Stimulated activated CD4-positive, alpha-beta T cell treated with anti-CD3 and anti-CD28 coated beads, Interleukin-4, amount 100 ng/mL, for 48 hours (primary cell): ENCODE measurements at places on chromosomes 13 and 19.

GRCh38 chr19:44212866-44213346, 574 bp downstream of the ZNF227 start:
- no peak for DNase-seq

GRCh38 chr19:44722131-44723121, 23.5 kb downstream of the CEACAM16 start:
- no peak for DNase-seq

- DNase-seq: no peak
Measured at GRCh38 chr19:3958836-3959765, 11.8 kb downstream of the DAPK3 start.

- DNase-seq: no peak
Measured at GRCh38 chr13:49342454-49342853, 94.7 kb downstream of the CDADC1 start.

- no peak for DNase-seq
Measured at GRCh38 chr13:110284779-110285484, 22.0 kb downstream of the COL4A1 start.

DNA sequence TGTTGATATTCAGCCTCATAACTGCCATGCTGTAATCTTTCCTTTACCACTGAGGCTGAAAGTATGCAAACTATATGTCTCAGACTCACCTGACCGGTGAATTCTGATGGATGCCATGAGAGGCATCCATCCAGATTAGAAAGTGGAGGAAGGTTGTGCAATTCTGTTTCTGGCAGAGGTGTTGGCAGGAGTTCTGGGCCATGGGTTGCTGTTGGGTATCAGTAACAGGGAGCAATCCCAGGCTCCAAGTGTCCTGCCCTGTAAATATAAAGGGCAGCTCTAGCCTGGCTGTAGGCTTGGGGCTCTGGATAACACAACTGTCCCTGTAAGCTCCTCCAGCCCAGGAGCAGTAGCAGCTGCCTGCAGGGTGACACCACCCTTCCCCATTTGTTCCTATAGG, 77.4 kb upstream of the ABCC4 start:
- no peak for DNase-seq

- DNase-seq: no peak
Measured at GRCh38 chr19:3932931-3933810, at the start of gene NMRK2. Gene NMRK2 (plus strand): TSS chr19:3933069. CDS start chr19:3933672, 603 bp downstream.

GRCh38 chr13:49597043-49597641, 11.8 kb upstream of the RCBTB1 start:
- no peak for DNase-seq

DNA sequence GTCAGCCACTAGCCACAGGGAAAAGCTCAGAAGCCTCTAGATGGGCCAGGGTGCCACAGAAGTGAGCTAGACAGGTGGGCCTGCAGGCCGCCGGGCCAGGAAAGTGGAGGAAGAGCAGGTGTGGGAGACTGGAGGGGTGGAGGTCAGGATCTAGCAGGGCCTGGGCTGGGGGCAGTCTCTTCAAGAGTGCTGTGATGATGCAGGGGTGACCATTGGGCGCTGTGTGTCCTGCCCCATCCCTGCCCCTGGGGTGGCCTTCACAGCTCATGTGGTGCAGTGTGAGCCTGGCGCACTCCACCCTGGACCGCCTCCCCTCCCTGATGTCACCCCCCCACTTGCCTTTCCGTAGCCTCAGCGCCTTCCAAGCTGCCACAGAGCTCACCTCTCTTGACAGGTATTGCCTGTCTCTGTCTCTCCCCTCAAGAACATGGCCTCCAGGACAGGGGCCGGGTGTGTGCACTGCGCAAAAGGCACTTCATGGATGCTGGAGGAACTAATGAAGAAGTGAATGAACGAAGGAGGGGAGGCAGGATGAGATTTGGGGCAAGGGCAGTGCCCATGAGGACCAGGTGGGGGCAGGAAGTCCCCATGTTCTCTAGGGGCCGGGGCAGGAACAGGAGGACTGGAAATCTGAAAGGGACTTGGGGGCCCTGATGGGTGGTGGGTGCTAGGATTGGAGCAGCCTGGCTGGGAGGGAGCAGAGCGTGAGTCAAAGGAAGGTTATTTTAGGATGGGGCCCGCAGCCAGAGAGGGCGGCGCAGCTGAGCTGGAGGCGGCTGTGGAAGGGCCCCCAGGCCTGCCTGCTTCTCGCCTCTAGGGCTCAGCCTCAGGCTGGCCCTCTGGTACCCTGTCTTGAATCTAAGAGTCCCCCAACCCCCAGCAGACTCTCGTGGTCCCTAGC, 6.6 kb downstream of the SSBP4 start:
- no peak for DNase-seq

DNA sequence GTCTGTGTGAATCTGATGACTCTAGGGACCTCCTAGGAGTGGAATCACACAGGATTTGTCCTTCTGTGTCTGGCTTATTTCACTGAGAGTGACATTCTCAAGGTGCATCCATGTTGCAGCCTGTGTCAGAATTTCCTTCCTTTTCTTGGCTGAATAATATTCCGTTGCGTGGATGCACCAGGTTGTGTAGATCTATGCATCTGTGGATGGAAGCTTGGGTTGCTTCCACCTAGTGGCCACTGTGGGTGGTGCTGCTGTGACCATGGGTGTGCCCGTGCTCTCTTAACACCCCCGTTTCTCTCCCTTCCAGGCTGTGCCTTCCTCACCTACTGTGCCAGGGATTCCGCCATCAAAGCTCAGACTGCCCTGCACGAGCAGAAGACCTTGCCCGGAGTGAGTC, 26.2 kb downstream of the CELF5 start:
- DNase-seq: peak; percentile 22

- DNase-seq: no peak
Measured at GRCh38 chr13:105518086-105518485, 1017.4 kb downstream of the EFNB2 start.

DNA sequence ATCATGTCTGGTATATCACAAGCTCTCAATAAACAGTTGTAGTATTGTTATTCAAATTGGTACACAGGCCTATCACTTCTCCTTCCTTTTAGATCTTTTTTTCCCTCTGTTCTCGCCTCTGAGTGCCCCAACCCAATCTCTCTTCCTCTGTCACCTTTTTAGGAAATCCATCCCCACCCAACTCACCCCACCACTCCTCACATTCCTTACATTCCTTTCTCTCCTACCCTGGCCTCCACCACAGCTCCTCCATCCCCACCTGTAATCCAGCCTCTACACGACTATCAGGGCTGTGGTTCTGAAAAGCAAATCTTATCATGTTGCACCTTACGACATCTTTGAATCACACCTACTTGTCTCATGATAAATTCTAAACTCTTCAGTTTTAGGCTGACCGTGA, 545.4 kb upstream of the GPC6 start:
- no peak for DNase-seq

DNA sequence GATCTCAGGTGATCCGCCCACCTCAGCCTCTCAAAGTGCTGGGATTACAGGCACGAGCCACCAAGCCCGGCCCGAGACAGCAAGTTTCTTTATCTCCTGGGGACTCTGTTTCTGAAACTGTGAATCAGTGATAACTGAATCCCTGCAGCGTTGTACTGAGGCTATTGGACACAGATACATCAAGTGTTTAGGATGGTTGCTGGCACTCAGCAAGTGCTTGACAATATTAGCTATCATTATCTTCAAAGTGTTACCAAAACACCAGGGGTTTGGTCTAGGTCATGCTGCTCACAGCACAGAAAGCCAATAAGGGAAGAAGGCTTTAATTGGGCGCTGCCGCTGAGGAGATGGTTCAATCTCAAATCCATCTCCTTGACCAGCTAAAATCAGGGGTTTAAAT, 20.5 kb upstream of the PNMA8C start:
- no peak for DNase-seq

DNA sequence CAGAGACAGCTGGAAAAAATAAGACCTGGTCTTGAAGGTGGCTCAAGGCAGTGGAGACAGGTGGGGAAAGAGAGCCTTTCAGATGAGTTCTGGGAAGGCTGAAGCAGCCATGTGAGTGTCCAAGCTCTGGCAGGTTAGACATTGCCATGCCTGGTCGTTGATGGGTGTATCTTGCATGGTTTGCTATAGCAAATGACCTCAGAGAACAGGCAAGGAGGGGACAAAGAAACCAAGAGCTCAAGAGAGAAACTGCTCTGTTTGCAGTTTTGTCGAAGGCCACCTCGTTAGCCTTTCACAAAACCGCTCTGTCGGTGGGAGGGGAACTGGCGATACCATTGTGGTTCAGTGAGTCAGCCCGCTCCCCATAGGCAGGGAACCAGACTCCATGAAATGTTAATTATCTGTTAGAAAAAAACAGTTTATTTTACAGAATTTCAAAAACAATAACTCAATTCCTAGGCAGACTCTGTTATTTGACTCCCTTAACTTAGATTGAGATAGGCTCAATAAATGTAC, 82.8 kb upstream of the ARGLU1 start:
- no peak for DNase-seq

DNA sequence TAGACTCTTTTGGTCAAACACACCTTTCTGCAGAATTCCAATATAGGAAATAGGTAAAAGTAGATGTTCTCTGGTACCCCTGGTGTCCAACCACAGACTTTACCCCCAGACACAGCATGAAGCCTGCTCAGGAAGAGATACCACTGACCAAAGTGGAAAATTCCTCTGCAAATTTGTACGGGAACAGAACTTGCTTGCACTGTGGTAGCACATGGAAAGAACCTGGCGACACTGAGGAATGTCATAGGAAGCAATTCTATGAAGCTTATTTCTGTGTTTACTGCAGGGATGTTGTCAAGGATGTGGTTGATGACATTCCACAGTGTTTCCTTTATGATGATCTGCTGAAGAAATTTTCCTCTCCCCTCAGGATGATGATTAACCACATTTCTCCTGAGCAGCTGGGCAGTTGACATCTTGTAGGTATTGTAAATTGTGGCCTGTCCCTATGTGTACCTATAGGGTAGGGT, 48.9 kb upstream of the TNFSF11 start:
- DNase-seq: no peak

GRCh38 chr19:17385878-17386611, 8.0 kb downstream of the CCDC194 start:
- DNase-seq: peak; percentile 50

GRCh38 chr13:80437231-80437630, 96.3 kb upstream of the SPRY2 start:
- no peak for DNase-seq
